ENCODE measurements at places on chromosomes 7 and 10. TPM values are rescaled to one million over a fixed set of nuclear protein-coding genes. Genes with fewer than 3 reads are reported as not detected.

DNA sequence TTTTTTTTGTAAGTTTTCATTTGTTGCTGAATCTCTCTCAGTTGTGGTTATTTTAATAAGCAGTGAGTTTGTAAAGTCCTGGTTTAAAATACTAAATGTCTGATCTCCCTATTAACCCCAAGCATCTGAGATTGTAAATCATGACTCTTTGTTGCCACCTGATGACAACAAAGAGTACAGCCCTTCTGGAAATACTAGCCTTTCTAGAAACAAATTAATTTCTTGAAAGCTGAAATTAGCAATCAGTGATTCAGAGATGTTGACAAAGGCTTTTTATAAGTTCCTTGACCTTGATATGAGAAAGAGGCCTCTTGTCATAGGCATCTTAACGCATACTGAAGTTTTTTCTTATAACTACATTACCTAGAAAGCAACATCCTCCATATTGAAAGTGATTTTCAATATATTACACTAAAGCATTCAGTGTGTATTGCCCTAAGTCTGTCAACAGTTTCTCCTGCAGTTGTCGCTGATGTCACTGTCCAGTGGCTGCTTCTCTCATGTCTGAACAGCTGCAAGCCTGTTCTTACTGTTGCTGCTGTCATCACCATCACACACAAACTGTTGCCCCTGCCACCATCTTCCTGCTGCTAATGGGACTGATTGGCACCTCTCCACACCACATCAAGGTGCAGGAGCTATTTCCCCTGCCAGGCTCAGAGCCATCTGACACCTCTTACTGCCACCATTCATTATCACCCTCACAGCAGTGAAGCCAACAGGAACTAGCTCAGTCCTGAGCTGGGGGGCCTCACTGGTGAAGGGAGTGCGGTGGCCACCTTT is 95.1 kb upstream of the LRGUK start:
- no peak for DNase-seq
- no peaks in the 10 kb centered on the region for H3K36me3 ChIP-seq
- H3K27ac ChIP-seq, result no peak overlapping the region
- no peaks in the 10 kb centered on the region for H3K27me3 ChIP-seq
- no peak overlapping the region for H3K4me3 ChIP-seq

DNA sequence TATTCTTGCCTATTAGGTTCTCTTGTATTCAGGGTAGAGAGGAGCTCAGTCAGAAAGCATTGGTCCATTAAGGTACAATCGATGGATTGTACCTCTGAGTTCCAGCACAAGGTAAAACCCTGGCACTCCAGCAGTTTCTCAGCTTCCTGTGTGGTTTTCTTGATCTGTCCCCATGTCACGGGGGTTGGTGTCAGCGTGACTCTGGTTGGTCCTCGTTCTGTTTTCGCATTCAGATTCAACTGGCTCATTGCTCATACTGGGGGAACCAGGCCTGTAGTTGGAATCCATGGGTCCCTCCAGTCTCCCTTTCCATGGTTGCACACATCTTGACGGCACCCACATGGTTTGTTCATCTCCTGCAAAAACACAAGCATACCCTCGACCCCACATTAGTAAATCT is 32.7 kb upstream of the RASGEF1A start:
- H3K27ac ChIP-seq, result peak overlapping the region; percentile 90
- H3K36me3 ChIP-seq, result peaks cover 40% of the 10 kb centered on the region
- H3K4me3 ChIP-seq, result no peak overlapping the region
- peaks cover 8% of the 10 kb centered on the region for H3K27me3 ChIP-seq

GRCh38 chr10:113444766-113445365 is 108.0 kb upstream of the HABP2 start:
- no peak overlapping the region for H3K4me3 ChIP-seq
- peaks cover 23% of the 10 kb centered on the region for H3K27me3 ChIP-seq
- H3K36me3 ChIP-seq, result no peaks in the 10 kb centered on the region
- H3K27ac ChIP-seq, result no peak overlapping the region
- no peak for DNase-seq

GRCh38 chr10:34075254-34075926 is 739.7 kb downstream of the PARD3 start:
- H3K36me3 ChIP-seq, result no peaks in the 10 kb centered on the region
- H3K27me3 ChIP-seq, result no peaks in the 10 kb centered on the region
- no peak for DNase-seq
- H3K27ac ChIP-seq, result no peak overlapping the region
- H3K4me1 ChIP-seq, result no peaks in the 10 kb centered on the region
- no peak overlapping the region for H3K4me3 ChIP-seq

- peaks cover 1% of the 10 kb centered on the region for H3K4me1 ChIP-seq
- H3K4me3 ChIP-seq, result no peak overlapping the region
- no peak for DNase-seq
- no peak overlapping the region for H3K27ac ChIP-seq
- peaks cover 16% of the 10 kb centered on the region for H3K27me3 ChIP-seq
Measured at GRCh38 chr7:94045581-94045980, 41.4 kb upstream of the BET1 start.

DNA sequence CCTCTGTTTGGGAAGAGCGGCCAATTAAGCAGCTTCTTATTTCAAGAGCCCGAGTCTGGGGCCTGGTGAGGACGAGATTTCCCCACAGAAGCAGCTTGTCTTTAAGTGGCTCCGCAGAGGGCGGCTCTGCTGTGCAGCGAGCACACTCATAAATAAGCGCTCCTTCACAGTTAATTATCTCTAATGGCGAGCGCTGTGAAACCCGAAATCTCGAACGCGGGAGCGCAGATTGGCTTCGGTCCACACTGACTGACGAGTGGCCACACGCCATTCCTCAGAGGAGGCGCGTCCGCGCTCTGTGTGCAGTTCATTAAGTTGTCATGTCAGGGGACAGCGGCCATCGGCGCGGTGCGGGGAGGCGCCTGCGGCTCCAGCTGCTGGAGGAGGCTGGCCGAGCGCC is 560.9 kb downstream of the DNAJB6 start:
- DNase-seq, result no peak
- no peaks in the 10 kb centered on the region for H3K36me3 ChIP-seq
- no peaks in the 10 kb centered on the region for H3K27me3 ChIP-seq

DNA sequence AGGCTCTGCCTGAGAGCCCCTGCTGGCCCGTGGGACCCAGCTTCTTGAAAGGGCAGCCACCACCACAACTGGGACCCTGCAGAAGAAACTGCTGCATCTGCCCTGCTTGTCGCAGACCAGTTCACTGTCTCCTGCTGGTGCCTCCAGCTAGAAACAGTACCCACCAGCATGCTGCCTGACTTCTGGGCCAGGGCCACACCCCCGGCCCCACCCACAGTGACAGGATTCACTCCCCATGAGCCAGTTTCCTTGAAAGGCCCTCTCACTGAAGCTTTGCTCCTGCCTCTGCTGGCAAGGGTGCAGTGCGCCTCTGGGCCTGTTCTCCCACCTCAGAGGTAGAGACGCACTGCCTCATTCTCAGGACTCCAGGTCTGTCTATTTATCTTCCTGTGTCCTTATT is 32.4 kb downstream of the ANXA11 start:
- no peak overlapping the region for H3K27ac ChIP-seq
- H3K4me3 ChIP-seq, result no peak overlapping the region
- DNase-seq, result no peak
- peaks cover 18% of the 10 kb centered on the region for H3K4me1 ChIP-seq

GRCh38 chr10:124689911-124690498 is 54.2 kb downstream of the FAM53B start:
- peaks cover 76% of the 10 kb centered on the region for H3K36me3 ChIP-seq
- H3K27ac ChIP-seq, result peak overlapping the region; percentile 94
- no peak for DNase-seq
- no peaks in the 10 kb centered on the region for H3K27me3 ChIP-seq
- no peak overlapping the region for H3K4me3 ChIP-seq

GRCh38 chr10:21593986-21594385 is 60.0 kb downstream of the MLLT10 start:
- peaks cover 48% of the 10 kb centered on the region for H3K36me3 ChIP-seq
- no peaks in the 10 kb centered on the region for H3K27me3 ChIP-seq
- no peak overlapping the region for H3K27ac ChIP-seq
- DNase-seq, result no peak
- H3K4me1 ChIP-seq, result peaks cover 17% of the 10 kb centered on the region
- no peak overlapping the region for H3K4me3 ChIP-seq

DNA sequence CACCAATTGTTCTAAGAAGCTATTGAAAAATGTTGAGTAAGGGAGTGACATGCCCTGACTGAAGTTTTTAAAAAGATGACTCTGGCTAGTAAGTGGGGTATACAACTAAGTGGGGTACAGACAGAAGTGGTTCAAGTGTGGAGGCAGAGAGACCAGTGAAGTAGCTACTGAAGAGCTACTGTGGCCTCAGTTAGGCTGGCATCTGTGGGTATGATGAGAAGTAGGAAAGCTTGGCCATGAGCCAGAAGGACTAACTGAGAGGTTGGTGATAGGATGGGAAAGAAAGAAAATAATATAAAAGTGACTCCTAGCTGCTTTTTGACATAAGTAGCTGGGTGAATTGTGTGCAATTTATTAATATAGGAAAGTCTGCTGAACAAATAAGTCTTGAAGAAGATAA is 176.6 kb downstream of the SEMA3D start:
- no peaks in the 10 kb centered on the region for H3K27me3 ChIP-seq
- DNase-seq, result no peak
- H3K4me3 ChIP-seq, result no peak overlapping the region
- no peak overlapping the region for H3K27ac ChIP-seq

- H3K4me1 ChIP-seq, result no peaks in the 10 kb centered on the region
- H3K27me3 ChIP-seq, result peaks cover 3% of the 10 kb centered on the region
- DNase-seq, result no peak
- H3K27ac ChIP-seq, result no peak overlapping the region
- H3K4me3 ChIP-seq, result no peak overlapping the region
Measured at GRCh38 chr7:123621707-123622106, 20.1 kb downstream of the ASB15 start.

DNA sequence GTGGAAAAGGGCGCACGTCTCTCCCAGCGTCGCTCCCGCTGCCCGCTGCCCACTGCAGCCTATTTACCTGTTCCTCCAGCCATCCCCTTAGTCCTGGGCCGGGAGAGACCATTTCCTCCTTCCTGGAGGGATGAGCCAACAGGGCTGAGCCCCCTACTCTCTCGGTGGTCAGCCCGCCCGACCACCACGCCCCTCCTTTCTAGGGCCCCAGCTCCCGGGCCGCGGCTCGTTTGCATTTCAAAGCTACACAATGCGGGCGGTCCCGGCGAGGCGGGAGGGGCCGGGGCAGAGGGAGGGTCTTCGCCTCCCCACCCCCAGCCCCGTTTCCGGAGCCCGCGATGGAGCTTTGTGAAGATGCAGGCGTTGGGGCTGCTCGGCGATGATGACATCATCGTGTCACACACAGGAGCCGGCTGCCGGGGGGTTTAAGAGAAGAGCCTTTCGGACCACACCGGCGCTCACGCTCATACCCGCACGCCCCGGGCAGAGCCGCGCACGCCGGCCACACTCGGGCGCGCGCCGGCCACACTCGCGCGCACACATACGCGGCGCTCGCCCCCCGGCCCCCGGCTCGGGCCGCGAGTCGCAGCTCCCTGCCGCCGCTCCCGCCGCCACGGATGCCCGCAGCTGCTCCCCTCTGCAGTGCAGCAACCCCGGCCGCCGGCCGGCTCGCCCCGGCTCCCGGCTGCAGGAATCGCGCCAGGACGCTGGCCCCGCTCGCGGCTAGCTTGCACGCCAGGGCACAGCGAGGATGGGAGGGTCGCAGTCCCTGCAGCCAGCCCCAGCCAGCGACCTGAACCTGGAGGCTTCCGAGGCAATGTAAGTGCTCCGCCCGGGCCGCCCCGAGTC is 107.7 kb upstream of the BTBD16 start:
- peaks cover 68% of the 10 kb centered on the region for H3K27me3 ChIP-seq
- H3K4me1 ChIP-seq, result no peaks in the 10 kb centered on the region
- no peak overlapping the region for H3K4me3 ChIP-seq
- no peak for DNase-seq
- H3K36me3 ChIP-seq, result no peaks in the 10 kb centered on the region

DNA sequence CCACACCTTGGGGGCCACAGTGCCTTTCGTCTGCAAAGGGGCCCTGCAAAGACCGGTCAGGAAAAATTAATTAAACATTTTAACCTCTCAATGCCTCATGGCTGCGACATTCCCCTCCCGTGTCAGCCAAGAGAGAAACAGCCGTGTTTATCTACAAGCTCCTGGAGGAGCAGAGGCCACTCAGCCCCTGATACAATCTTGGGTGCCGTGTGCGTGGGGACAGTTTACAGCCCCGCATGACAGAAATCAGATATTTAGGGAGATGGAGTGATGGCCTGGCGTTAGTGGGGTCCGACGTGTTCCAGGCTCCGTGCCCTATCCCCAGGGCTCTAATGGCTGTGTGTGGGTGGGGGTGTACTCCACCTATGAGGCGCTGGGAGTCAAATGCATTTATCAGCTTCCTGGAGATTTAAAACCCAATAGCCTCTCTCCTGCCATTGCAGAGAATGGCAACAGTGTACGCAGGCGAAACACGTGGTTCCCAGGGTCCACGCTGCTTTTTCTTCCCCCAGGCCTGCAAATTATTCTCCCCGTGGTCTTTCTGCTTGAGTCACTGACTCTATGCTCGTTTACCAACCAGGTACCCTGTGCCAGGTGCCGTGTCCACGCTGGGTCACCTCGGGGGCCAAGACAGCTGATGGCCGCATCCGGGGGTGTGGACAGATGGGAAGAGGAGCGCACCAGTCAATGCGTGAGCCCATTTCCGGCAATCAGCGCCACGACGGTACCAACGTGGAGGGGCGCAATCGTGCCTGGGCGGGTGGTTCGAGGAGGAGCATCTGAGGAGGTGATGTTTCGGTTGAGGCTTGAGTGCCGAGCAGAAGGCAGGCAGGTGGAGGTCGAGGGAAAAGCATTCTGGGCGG is 26.6 kb upstream of the PSMG3 start:
- no peak overlapping the region for H3K27ac ChIP-seq
- H3K4me1 ChIP-seq, result peaks cover 9% of the 10 kb centered on the region
- no peaks in the 10 kb centered on the region for H3K36me3 ChIP-seq

- DNase-seq, result no peak
- H3K27me3 ChIP-seq, result no peaks in the 10 kb centered on the region
- H3K36me3 ChIP-seq, result peaks cover 29% of the 10 kb centered on the region
- H3K4me3 ChIP-seq, result no peak overlapping the region
- peaks cover 19% of the 10 kb centered on the region for H3K4me1 ChIP-seq
Measured at GRCh38 chr7:155676052-155676451, 31.6 kb downstream of the RBM33 start.

- H3K4me1 ChIP-seq, result no peaks in the 10 kb centered on the region
- DNase-seq, result no peak
- no peak overlapping the region for H3K27ac ChIP-seq
- H3K36me3 ChIP-seq, result no peaks in the 10 kb centered on the region
- H3K4me3 ChIP-seq, result no peak overlapping the region
Measured at GRCh38 chr7:27122077-27122910, 8.3 kb downstream of the HOXA4 start.

The TAS2R4 gene
- 0.65 TPM for total RNA-seq

The WEE2 gene
- not detected for total RNA-seq

The HDAC9 gene
- 0.65 TPM for total RNA-seq

The PDE6C gene
- not detected for total RNA-seq

The PRKCQ gene
- total RNA-seq, result 70.6 TPM

The GPR37 gene
- total RNA-seq, result not detected

The CYREN gene
- 32.0 TPM for total RNA-seq

The TCAF2 gene
- total RNA-seq, result 50.8 TPM

The DGKB gene
- not detected for total RNA-seq

The BLNK gene
- total RNA-seq, result not detected

The ADCK2 gene
- 23.4 TPM for total RNA-seq
